ENCODE measurements at places on chromosomes 3 and 15.

DNA sequence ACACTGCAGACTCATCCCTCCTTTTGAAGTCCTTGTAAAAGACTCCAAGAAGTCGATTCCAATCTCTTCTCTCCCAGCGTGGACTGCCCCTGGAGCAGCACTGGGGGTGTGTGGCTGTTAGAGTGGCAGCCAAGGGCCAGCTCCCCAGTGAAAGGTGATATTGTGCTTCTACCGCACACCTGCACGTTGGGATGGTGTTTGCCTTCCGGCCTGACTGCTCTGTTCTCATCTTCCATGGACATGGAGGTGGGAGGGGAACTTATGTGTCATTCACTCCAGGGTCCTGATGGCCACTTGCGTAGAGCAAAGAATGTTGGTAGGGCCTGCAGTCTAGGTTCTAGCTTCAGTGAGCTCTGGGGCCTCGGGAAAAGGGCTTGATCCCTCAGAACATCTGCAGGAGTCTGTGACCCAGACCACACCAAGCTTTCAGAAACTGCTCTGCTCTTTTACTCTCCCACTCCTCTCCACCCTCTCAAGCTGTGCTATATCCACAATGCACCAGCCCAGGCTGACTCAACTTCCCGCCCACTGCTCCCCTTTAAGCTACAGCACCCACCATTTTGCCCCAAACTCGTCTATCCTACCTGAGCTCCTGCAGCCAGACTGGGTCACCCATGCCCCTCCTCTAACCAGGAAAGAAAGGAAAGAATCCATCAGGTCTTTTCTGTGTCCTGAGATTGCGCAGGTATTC, 31.3 kb downstream of the LIPC start:
- no peak for DNase-seq

DNA sequence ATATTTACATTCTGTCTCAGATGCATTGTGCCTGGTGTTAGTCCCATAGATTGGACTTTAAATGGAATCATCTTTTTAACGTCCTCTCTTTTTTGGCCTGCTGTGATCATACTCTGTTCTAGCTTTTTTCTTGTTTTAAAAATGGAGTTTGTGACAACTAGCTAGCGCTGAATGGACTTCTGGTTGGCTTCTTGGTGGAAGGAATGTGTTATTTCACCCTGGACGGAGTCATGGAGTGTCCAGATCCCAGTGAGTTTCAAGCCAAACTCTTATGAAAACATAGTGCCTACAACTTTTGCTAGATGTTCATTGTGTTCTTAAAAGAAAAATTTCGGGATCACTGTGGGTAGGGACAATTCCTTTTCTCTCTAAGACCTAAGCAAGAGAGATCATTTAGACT, 192.6 kb downstream of the TCF12 start:
- no peak for DNase-seq

- DNase-seq, result no peak
Observed at GRCh38 chr3:24100696-24101402, 155.8 kb downstream of the NR1D2 start.

- DNase-seq, result no peak
Observed at GRCh38 chr3:113228498-113229286, 17.3 kb downstream of the BOC start.

- no peak for DNase-seq
Observed at GRCh38 chr3:196216681-196217211, 412 bp downstream of the SLC51A start.

GRCh38 chr3:117645561-117646242, 936.1 kb downstream of the TUSC7 start:
- DNase-seq, result no peak

GRCh38 chr15:34297059-34297458, 40.5 kb downstream of the SLC12A6 start:
- no peak for DNase-seq

DNA sequence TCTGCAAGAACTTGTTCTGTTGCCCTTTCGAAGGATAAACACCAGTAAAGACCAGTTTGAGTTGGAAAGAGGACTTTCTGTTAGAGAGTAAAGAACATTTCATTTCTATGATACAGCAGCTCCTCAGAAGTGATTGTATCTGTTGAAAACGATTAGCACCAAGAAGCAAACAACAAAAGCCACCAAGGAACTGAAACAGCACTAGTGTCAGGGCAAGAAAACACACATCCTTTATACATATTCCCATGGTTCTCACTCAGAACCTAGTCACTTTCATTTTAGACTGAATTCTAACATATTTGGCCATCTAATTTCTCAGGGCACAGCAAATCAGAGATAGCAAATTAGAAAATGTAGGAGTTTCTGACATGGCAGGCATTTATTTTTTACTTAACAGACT, 116.1 kb downstream of the ATP1B3 start:
- no peak for DNase-seq

DNA sequence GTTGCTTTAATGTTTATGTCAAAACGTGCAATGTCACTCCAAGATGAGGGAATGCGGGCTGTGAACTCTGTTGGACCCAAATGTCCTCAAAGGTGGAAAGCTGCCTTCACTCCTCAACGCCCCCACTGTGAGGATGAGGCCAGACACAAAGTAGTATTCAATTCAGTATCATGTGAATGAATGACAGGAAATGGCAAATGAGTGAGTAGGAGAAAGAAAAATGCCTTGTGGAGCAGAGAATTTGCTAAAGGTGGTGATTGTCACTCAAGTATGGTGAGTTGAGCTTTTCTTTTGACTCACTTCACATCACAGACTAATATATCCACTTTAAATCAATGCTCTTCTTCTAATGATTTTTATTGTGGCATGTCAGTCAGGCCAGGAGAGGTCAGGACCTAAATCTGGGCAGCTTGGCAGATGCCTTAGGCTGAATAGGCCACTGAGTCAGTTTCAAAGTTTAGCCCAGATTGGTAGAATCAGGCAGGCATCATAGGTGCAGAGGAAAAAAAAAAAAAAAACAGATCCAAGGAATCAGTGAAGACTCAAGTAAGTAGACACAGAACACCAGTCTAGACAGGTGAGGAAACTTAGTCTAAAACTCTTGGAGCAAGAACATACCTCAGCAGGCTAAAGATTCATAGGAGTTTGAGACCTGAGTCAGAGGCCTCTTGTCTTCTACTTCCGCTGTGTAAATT, 71.0 kb upstream of the ZBED2 start:
- DNase-seq, result no peak

- no peak for DNase-seq
Observed at GRCh38 chr15:28043691-28044091, 55.4 kb downstream of the OCA2 start.

DNA sequence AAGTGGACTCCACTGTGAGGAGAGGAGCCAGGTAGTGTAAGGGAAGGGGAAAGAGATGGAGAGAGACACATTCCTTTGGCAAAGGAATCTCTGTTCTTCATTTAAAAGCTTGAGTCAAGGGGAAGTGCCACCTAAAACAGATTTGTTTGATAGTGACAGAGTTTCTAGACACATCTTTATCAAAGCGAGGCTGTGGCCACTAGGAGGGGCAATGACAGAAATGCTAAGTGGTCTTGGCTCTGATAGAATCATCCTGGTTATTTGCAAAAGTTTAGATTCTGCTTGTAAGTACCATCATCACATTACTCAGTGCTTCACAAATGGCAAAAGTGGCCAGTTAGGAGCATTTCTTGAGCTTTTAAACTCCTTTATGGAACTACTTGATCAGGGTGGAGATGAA, 261.4 kb downstream of the CNTN3 start:
- no peak for DNase-seq

- DNase-seq, result no peak
Observed at GRCh38 chr3:150912501-150912900, 7.3 kb upstream of the MINDY4B start.

DNA sequence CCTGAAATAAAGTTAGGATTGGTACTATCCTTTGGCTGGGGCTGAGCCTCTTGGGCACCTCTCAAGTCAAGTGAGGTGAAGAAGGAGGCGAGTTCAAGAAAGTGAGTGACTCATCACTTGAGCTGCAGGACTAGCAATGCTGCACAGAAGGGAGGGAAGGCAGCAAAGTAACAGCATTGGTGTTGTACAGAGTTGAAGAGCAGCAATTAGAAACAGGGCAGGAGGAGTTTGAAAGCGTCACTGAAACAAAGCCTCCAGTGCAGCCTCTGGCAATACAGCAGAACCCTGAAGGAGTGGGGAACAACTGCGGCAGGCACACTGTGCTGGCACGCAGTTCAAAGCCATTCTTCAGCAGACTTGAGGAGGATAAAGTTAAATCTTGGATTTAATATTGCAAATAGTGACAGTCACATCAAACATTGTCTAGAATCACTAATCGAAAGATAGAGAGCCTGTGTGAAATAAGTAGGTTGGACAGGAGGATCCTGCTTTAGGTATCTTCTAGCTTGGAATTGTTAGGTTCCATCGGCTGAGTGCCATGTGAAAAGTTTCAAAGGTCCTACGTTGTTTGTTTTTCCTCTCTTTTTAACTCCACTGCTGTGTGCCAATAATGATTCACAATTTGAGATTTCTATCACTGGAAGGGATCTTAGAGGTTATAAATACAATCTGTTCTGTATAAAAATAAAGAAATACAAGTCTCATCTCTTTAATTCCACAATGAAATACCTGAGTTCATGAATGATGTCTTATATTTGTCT, 479.8 kb downstream of the NAALADL2 start:
- DNase-seq, result no peak

DNA sequence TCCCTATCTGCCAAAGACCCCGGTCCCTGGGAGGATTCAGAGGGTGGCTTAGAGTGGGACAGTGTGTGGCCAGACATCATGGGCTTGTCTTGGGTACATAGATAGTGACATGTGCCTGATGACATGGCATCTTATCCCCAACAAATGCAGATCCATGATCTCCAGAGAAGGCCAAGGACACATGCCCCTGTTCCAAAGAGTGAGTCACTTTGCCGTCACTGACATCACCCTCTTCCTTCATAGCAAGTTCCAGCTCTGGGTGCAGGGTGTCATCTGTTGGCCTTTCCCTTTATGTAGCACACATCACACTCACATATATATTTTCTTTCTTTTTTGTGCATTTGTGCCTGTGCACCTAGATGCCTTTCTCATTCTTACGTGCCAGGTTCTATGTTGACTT, 350.5 kb downstream of the LRTM1 start:
- DNase-seq, result no peak

DNA sequence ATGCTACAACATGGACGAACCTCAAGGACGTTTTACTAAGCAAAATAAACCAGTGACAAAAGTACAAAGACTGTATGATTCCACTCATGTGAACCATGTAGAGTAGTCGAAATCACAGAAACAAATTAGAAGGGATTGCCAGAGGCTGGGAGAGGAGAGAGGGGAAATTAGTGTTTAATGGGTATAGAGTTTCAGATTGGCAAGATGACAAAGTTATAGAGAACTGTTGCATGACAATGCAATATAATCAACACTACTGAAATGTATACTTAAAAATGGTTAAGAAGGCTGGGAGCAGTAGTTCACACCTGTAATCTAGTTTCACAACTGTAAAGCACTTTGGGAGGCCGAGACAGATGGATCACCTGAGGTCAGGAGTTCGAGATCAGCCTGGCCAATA, 36.9 kb downstream of the PLS1 start:
- DNase-seq, result no peak

DNA sequence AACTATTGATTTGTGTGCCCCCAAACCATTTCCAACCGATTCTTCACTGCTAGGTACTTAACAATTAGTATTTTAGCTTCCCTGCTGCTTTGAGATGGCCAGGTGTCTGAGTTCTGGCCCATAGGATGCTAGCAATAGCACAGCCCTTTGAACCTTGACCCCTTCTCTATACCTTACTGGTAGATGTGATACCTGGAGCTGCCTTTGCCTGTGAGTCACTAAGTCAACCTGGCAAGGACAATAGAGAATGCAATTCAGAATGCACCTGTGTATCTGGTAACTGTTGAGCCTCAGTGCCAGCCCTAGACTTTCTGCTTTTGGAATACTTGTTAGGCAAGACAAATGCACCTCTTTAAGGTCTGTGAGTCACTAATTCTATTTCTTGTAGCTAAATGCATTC, 467.4 kb downstream of the GRM7 start:
- no peak for DNase-seq

GRCh38 chr15:48285329-48286214, 45.7 kb upstream of the DUT start:
- DNase-seq, result peak; percentile 8

DNA sequence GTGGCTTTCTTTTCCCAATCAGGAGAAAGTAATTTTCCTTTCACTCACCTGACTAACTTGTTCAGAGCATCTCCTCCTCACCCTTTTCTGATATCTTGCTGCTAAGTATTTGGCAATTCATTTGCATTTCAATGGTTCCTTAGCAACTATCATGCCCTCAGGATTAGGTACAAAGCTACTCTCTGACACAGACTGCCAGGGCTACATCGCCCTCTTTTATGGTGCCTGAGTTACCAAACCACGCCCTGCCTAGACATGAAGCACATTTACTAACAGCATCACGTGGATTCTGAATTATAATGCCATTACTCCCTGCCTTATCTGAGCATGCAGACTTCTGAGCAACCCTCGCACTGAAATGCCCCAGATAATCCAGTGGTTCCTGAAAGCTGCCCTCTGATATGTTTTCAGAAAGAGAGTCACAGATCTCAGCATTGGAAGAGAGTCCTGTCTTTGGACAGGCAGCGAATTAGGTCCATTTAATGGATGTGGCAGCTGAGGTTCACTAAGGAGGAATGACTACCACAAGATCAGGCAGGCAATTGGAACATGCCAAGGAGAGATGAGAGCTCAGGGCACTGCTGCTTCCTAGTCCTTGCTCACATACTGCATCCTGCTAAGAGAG, 14.5 kb downstream of the EPHB1 start:
- no peak for DNase-seq

Data from stimulated activated CD4-positive, alpha-beta T cell treated with anti-CD3 and anti-CD28 coated beads, Interleukin-1b, Interleukin-23, amount 100 ng/mL, for 24 hours (primary cell).